ENCODE measurements at places on chromosomes 16 and 17.

DNA sequence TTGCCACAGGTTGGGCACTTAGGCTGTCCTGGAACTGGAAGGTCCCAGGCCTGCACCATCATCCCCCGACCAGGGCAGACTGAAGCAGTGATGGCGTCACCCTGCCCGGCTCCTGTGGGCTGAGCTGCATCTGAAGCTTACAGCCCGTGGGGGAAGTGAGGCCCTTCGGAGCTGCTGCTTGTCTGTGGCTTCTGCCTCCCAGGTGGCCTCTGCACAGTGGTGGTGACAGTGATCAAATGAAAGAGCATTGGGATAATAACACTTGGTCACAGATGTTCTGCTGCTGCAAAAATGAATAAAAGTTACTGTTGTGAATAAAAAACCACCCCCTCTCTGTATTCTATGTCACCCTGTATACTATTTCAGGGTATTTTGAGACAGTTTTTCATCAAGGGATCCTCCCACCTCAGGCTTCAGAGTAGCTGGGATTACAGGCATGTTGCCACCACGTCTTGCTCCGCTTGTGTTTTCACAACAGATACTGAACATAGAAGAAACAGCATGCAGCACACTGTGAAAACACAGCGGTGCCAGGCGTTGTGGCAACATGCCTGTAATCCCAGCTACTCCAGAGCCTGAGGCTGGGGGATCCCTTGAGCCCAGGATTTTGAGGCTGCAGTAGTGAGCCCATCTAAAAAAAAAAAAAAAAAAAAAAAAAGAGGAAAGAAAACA lies 165.0 kb downstream of the LGALS9B start:
- DNase-seq, result peak; percentile 2

GRCh38 chr16:56995136-56995805 lies 5.9 kb downstream of the NLRC5 start:
- no peak for DNase-seq

DNA sequence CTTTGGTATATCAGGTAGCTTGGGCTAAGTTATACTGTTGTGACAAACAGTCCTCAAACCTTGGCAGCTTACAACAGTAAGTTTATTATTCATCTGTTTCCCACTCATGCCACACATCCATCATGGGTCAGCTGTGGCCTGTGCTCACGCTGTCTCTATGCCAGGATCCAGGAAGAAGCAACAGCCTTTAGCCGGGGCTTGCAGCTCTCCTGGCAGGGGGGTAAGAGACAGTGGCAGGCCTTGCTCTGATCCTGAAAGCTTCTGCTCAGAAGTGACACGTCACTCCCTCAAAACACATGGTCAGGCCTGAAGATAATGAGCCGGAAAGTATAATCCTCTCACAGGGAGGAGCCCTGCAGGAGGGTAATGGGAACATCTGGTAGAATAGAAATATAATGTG lies 377.6 kb downstream of the CPPED1 start:
- no peak for DNase-seq

DNA sequence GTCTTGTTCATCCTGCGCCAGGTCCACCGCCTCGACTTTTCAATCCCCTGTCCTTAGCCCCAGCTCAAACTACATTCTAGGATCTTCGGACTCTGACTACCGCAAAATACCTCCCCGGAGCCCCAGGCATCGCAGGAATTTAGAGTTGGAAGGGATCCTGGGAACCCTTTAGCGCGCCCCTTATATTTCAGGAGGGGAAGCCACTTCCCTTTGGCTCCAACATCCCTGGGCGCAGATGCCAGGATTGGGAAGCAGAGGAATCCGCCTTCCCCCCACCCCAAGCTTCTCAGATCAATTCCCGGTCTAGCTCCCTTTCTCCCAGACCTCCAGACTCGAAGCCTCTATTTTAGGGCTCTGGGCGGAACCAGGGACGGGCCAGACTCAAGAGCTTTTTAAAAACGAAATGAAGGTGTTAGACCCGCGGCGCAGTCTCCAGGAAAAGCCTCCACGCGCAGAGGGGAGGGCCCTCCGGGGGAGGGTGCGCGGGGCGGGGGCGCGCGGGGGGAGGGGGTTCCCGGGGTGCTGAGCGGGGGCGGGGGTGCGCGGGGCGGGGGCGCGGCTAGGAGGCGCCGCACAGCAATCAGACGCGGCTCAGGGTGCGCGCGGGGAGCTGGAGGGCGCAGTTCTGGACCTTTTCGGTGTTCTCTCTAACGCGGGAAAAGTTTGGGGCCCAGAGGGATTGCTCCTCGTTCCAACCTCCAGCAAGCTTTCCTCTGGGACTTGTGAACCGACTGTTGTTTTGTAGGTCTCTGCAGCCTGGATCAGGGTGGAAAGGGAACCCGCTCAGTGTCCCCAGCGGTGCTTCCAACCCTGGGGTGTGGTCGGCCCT lies 1.6 kb downstream of the AHSP start:
- DNase-seq, result no peak

DNA sequence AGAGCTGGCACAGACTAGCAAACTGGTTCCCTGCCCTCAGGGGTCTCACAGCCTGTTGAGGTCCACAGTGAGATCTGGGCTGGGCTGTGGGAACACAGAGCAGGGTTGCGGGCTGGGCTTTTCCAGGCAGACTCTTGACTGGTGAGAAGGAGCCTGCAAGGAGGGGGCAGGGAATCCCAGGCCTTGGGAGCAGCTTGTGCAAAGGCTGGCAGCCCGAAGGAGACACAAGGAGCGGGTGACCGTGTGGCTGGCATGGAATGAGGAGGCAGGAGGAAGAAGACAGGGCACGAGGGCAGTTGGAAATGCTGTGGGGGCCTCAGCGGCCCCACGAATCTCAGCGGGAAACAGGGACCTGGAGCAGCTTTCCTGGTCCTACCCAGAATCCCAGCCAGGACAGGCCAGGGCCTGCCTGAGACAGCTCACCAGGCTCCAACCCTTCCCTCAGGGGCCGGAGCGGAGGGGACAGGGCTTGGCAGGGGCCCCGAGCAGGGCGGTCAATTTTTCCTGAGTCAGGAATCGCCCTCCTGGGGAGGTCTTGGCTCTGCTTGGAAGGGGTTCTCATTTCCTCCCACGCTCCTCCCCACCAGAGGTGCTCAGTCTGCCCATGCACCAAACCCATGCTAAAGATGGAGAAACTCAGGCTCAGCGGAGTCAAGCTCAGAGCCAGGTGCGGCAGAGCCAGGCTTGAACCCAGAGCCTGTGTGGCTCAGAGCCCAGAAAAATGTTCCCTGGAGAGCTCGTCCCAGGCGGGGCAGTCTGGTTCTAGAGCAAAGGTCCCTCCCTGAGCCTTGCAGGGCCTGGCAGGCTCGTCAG lies 9.2 kb upstream of the SNN start:
- no peak for DNase-seq

GRCh38 chr17:63540590-63540989 lies 9.7 kb upstream of the DCAF7 start:
- DNase-seq, result no peak

- no peak for DNase-seq
These were observed 65.7 kb upstream of the LRRC37A3 start for GRCh38 chr17:64984851-64985521.

DNA sequence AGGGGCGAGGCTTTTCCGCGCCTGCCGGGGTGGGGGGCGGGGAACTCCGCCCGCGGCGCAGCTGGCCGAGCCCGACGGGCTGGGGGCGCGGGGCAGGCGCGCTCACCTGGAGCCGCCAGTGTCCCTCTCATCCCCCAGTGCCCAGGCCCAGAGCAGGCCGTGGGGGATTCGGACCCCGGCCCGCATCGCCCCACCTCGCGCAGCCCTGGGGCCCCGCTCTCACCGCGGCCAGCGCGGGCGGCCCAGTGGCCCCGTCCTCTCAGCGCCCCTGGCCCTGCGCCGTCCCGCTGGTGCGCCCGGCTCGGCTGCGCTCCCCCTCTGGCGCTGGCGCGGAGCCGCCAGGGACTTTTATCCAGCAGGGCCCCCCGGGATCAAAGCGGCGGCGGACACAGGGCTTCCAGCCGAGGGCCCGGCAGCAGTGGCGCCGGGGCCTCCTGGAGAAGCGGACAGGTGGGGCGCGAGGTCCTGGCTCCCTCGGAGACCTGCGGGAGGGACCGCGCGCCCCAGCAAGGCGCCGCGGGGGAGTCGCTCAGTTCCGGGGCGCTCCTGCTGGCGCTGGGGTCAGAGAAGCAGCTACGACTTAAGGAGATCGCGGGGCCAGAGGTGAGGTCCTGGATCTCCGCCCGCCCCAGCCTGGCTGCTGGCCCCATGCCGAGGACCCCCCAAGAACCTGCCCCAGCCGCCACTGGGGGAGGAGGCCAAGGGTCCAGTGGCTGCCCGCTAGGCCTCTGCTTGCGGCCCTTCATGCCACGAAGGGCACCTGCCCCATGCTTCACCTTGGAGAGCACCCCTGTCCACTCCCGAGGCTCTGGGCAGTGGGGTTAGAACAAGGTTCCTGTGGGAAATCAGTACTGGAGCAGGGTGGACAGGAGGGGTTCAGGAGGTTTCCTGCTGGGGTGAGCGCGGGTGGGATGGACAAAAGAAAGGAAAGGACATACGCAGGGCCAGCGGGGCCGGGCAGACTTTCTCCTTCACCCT lies 823 bp upstream of the NOTUM start:
- DNase-seq, result no peak

DNA sequence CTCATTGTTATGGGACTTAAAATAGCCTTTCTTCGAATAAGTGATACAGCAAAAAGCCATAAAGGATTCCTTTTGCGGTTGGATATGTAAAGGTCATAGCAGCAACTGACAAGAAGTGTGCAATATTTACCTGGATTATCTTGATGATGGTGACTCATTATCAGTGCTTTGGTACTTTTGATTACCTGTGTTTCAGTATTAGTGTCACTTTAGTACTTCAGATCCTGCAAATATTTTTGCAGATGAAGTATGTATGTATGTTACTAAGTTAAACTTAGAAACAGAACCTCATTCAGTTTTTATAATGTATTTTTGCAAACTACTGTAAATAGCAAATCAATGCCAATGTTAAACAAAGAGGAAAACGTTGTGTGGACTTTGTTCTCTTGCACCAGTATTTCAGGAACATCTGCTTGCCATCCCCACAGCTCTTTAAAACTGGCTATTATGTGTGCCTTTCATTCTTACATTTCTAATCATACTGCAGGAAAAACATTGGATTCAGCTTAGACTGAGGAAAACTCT lies 10.5 kb downstream of the CNEP1R1 start:
- DNase-seq, result no peak

DNA sequence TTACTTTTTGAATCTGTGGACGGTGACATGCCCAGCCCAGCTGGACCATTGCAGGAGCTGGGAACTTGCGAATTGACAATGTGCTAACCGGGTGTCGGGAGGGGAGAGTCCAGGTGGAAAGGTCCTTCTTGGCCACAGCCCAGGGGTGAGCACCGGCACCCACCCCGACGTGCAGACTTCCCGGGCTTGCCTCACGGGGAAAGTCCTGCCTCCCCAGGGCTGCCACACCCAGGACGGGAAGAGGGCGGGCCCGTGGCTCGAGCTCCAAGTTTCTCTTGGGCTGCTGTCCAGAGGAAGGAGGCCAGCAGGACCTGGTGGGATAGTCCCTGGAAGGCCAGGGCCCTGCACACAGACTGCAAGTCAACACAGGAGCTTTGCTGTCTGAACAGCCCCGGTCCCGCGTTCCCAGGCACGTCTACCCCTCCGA lies 17.7 kb downstream of the CARD14 start:
- DNase-seq, result no peak

DNA sequence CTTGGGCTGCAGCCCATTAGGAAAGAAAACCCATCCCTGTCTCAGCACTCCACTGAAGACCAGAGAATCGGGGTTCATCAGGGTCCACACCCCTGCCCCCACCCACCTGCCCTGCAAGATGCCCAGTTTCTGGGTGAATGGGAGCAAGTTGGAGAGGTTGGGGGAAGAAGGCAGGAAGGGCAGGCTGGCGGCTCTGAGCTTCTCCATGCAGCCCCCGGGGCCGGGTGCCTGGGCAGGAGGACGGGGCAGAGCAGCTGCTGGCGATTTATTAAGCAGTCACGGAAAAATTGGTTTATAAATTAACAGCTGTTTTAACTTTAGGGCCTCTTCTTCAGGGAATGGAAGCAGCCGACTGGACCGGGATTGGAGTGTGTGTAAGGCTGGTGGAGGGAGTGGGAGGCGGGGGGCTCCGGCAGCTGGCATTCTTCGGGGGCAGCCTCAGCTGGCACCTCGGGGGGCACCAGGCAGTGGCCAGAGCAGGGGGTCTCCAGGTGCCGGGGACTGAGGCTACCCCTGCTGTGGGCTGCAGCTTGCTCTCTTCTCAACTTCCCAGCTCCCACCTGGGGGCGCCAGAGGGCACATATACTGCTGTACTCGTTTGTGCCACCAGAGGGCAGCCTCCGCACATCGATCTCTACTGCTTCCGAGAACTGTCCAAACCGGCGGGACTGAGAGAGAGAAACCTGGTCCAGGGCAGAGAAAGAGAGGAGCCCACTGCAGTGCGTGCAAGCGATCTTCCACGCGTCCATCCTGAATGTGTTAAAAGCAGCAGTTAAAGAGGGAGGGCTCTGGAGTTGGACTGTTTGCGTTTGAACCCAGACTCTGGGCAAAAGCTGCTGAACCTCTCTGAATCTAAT lies 5.0 kb upstream of the PPP1R1B start:
- peak; percentile 77 for DNase-seq

- no peak for DNase-seq
These were observed 5.4 kb downstream of the FASN start for GRCh38 chr17:82092628-82092994.

GRCh38 chr17:44503147-44504029 lies at the start of gene GPATCH8:
GPATCH8 (minus strand) TSS chr17:44503406; CDS start chr17:44503370, 36 bp downstream.
- peak; percentile 90 for DNase-seq

DNA sequence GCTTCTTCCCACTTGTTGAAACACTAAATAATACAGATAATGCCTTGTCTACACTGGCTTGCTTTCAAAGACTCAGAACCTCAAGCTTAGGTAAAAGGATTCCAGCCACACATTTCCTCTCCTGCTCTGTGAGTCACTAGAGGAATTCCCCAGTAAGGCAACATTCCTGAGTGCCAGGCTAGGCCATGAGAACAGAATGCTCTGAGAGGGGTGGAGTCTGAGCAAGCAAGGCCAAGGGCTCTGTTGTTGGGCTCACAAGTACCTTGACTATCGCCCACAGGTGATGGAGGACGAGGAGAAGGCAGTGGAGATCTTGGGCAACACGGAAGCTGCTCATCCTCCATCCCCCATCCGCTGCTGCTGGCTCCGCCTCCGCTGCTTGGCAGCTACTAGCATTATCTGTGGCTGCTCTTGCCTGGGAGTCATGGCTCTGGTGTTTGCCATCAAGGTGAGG lies 6.7 kb upstream of the PHKG2 start:
- no peak for DNase-seq

DNA sequence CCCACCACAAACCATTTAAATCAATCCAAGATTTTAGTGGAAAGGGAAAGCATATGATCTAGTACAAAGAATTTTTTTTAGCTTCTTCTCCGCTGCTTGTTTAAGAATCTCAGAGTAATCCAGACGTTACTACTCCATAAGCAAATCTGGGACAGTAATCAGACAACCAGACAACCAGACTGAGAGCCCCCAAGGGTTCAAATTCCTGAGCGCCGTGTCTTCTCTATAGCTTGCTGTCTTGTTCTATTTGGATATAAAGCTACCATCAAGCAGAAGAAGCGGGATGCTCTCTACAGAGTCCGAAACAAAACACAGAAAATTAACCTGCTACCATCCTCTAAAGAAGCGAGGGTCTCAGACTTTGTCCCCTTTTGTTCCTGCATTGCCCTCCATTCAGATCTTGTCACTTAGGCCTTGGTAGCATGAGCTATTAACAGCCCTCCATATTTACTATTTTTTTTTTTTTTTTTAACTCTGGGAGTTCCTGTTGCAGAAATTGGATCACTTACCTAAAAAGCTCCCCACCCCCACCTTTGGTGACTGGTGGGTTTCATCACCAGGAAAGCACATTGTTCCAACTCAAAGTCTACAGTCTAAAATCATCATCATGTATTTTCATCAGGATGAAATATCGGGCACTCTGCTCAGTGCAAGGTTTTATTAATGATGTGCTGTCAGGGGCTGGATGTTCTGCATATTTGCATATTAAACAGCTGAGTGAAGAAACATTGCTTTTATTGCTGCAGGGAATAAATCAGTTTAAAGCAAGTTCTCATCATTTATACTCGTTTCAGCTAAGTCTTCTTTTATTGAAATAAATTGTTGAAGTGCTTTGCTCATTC lies 576.7 kb downstream of the WWOX start:
- DNase-seq, result no peak
